ENCODE measurements at places on chromosomes 13 and 19.

- no peak for DNase-seq
These were observed 798.4 kb downstream of the PCDH17 start for GRCh38 chr13:58429917-58430316.

- DNase-seq: peak; percentile 92
These were observed 1.2 kb upstream of the INAFM1 start for GRCh38 chr19:47273313-47274070.

DNA sequence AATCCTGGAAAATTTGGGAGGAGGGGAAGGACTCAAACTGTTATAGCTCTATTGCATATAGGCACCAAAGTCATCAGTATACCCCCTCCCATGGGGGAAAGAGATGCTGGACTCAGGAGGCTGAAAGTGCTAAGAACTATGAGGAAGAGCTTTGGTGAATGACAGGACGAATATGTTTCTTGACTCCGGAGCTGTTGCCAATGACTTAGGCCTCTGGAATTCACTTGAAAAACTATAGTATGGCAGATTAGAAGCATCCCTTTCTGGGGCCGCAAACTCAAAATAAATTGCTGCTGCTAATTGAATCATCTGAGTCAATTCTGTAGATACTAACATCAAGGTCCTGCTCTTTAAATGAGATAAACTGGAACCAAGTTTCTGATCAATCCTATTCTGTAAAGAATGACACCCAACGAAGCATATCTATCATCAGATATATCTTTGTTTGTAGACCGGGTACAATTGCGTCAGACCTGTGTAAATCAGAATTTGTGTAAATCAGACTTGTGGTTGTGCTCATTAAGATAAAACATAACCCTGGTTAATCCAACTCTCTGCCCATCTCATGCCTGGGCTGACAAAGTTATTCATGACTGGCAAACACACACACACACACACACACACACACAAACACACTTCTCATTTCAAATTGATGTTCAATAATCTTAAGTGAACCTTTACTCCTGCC, 1793.8 kb upstream of the PCDH20 start:
- no peak for DNase-seq

DNA sequence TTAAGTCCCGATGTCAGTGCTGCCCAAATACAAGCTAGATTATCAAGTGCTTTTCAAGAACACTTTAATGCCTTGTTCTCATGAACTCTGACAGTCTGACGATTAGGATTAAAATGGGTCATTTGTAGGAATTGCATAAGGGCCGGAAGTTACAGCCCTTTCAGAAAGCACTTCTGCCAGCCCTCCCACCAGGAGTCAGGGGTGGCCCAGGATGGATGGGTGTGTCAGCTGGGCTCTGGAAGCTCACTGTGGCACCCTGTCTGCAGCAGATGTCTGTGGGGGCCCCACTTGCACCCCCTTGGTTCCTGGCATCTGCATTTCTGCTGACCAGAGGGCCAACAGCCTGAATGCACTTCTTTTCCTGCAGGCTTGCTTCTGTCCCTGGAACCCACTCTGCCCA, 712.7 kb downstream of the UQCRFS1 start:
- no peak for DNase-seq

GRCh38 chr13:20002787-20003186, 44.3 kb downstream of the ZMYM2 start:
- DNase-seq: no peak
